ENCODE measurements at places on chromosomes 7 and 10.

- no peak for DNase-seq
Measured at GRCh38 chr10:120825878-120826769, 25.0 kb upstream of the WDR11 start.

DNA sequence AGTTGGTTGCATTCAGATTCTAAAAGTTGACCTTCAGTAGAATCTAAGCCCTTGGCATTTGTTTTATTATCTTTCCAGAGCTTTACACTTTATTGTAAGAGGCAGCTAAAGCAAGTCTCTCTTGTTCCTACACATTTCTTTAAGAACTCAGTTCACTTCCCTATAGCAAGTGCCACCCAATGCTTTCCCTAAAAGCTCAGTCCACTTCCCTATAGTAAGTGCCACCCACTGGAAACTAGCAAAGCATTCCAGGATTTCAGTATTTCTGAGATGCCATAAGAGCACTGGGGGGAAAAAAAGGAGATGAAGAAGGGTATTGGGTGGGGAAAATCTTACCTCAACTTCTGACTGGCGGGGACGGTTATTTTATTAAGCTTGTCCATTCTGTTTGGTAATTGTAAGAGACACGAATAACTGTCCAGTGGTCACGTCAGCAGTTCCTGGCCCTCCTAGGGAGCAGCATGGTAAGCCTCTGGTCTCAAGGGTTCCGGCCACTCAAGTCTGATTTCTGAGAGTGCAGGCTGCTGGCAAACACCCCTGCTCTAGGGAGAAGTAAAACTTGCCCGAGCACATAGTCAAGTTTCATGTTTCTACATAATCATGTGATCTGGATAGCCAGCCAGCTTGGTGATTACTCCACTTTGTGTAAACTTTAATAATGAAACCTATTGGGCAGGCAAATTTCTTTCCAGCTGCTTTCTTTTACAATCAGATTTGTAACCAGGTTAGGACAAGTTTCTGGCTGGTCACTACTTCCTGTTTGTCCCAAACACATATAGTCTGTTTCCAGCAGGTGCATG is at the start of gene BLNK:
Gene BLNK (minus strand): TSS at position 554 of the 800 bp plus-strand sequence. CDS start 171 bp downstream, at position 383.
- peak; percentile 20 for DNase-seq

- no peak for DNase-seq
Measured at GRCh38 chr10:46525824-46526681, 30.4 kb downstream of the GPRIN2 start.

GRCh38 chr7:2567679-2568278 is 9.0 kb downstream of the IQCE start:
- peak; percentile 63 for DNase-seq

DNA sequence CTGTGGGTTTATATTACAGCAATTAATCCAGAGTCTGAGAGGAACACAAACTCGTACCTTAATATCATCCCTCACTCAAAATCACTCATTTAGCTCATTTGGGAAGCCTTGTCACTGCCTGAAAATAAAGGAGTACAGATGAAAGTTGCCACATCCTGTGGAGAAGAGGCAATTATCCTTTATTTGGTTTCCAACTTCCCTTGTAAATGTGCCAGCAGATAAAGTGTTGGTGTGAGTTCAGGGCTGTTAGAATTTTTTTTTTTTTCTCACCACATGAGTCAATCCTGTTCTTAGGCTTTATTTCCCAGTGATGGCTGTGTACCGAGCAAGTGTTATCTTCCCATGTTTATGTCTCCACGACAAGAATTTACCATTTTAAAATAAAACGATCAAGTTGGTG is 99.0 kb upstream of the SMIM30 start:
- no peak for DNase-seq

DNA sequence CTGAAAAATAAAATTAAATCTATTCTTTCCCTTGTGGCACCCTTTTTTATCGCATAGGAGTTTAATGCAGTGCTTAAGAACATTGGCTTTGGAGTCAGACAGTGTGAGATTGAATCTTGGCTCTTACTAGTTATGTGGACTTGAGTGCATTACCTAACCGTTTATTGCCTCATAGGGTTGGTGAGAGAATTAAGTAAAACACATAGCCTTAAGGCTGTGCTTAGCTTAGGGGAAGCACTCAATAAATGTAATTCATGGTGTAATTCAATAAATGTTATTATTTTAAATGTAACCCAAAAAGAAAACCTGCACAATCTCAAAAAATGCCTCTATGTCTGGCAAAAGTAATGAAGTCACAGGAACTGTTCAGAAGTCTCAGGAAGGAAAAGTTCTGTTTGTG is 2.7 kb downstream of the STK17A start:
- no peak for DNase-seq

DNA sequence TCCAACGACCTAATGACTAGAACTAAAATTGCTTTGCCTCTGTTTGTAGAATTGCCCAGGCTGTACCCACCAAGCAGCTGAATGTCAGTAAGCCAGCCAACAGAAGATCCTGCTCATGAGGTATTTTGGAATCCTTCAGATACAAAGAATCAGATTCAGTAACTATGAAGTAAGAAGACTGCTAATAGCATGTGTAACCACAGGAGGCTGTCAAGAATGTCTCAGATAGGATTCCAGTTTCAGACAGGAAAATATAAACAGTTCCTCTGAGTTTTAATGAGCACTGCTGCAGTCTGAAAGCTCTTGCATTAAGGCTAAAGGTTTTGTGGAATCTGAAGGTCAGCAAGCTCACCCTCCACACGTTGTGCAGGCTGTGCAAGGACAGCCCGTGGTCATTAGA is 112.6 kb upstream of the ADAM12 start:
- no peak for DNase-seq

DNA sequence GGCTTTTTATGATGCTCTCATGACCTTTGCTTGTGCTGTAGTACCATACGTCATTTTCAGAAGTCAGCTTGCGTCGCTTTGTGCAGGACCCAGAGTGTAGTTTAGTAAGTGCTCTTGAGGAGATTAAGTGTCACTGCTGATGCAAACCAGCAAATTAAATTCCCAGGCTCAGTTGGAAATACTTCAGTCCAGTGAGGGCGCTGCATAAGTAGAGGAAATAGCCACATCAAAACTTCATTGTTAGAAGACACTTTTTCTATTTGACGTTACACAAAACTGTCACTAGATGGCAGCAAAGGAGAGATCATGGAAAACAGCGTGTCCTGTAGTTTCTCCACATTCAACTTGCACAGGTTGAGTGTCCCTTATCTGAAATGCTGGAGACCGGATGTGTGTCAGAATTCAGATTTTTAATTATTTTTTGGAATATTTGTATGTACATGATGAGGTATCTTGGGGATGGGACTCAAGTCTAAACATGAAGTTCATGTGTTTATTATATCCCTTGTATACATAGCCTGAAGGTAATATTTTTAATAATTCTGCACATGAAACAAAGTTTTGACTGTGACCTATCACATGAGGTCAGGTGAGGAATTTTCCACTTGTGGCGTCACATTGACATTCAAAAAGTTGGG is 7.9 kb downstream of the ZNF22 start:
- peak; percentile 67 for DNase-seq

DNA sequence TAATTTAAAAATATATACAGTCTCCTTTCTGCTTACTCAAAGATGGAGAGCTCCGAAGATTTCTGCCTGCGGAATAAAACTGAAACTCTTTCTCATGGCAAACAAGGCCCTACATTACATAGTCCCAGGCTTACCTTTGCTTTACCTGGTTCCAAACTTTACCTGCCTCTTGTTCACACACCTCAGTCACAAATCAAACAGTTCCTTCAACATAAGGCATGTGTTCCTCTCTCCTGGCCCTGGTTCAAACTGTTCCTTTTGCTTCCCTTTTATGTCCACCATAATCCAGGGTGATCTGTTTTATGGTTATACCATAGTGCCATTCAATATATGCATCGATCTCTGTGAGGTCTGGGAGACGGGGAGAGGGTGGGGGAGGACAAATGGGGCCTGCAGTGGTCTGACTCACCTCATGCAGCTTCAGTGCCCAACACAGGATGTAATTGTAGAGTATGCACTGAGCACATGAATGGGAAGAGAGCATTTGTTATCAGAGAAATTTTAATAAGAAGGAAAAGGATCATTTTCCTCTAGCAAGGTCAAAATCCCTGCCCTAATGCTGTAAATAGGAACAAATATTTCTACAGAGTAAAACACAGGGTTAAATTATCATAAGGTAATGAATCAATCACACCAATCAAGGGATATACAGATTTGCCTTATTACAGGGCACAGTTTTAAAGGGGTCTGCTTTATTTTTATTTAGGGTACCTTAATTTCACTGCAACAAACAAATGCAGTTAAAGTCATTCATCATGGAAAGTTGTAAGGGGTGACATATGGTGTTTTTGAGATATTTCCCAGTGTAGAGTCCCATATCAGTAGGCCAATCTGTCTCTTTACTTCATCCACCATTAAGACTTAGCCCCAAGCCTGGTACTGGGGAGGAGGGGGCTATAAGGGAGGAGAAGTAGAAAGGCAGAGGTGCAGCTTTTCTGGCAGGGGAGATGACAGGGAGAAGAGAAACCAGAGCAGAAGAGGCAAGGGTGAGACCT is 88.8 kb upstream of the PDE1C start:
- no peak for DNase-seq

DNA sequence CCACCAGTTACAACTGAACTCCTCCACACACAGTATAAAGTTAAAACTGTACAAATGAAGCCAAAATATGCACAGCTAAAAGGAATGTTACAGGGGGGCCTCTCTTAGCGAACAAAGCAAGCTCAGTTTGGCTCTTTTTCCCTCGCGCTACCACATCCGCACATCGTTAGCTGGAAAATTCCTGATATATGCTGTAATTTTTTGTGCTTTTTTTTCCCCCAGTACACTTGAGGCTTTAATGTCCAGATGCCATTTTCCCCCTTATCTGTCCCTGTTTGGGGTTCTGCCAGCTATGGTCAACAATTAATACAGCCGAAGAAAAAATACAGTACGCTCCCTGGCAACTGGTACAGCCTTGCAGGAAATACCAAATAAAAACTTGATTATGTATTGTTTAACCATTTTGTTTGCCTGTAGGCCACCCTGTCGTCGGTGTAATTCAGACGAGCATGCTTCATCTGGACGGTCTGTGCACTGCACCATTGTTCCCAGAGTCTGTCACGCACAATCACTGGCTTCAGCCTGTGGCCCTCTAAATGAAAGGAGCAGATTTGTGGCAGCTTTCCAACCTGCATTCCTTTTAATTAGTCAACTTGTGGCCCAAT is 108.1 kb upstream of the FAM133B start:
- no peak for DNase-seq

DNA sequence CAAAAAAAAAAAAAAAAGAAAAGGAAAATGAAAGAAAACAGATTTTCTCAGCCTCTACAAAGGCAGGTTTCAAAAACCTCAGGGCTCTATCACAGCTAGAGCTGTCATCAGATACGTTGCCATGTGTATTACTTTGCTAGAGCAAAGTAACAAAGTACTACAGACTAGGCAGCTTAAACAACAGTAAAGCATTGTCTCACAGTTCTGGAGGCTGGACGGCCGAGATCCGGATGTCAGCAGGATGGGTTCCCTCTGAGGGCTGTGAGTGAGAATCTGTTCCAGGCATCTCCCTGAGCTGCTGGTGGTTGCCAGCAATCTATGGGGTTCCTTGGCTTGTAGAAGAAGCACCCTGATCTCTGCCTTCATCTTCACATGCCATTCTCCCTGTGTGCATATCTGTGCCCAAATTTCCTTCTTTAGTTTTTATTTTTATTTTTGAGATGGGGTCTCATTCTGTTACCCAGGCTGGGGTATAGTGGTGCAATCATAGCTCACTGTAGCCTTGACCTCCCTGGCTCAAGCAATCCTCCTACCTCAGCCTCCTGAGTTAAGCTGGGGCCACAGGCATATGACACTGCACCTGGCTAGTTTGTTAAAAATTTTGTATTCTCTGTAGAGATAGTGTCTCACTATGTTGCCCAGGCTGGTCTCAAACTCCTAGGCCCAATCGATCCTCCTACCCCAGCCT is 48.9 kb upstream of the KDM7A start:
- DNase-seq: no peak

- DNase-seq: no peak
Measured at GRCh38 chr10:121536310-121536913, 61.8 kb downstream of the FGFR2 start.

GRCh38 chr10:91541481-91541880 is 91.4 kb downstream of the PPP1R3C start:
- no peak for DNase-seq

- DNase-seq: no peak
Measured at GRCh38 chr10:122347170-122347841, 27.2 kb upstream of the PLEKHA1 start.

- DNase-seq: no peak
Measured at GRCh38 chr7:116542618-116543017, 17.8 kb downstream of the CAV1 start.

GRCh38 chr10:61898435-61898778 is 3.1 kb upstream of the ARID5B start:
- DNase-seq: peak; percentile 40

Measured in D341Med (cell line).